Left ventricle myocardium superior (tissue), 1 donor: ENCODE measurements at places on chromosomes 5 and 9. TPM values are rescaled to one million over a fixed set of nuclear protein-coding genes. Genes with fewer than 3 reads are reported as not detected.

Gene ANXA6
- total RNA-seq: 214 TPM

Gene LOX
- total RNA-seq: 6.0 TPM

DNA sequence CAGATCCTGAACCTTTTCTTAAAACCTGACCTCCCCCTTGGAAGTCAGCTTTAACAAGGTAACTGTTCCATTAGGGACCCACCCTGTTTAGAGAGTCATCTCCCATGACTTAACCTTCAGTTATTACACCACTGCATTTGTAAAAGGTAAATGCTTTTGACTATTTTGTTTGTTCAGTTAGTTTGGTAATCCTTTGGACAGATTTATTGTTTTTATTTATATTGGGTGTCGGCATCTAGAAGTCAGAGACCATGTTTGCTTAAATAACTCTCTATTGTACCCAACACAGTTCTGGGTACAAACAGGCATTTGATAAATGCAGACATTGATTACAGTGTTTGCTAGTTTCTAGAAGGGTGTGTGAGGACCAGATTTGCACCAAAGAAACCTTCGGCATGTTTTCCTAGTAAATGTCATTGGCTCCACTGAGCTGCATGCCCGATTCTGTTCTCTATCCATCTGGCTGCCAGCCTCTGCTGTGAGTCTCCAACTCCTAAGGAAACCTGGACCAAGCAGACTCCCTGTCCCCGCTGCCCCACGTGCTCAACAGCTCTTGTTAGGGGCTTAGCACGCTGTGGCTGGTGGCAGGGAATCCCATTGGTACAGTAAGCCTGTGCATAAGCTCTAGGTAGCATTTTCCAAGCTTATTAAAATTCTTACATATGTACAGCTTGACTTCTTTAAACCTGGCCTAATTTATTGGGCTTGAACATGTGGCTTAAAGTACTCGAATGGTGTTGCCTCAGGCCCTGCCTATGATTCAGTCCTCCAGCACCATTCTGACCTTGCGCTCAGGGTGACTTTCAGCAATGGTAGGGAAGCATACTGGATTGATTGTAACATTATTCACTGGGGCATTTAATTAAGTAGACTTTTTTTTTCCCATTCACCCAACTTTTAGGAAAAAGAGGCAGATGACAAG, 6.6 kb downstream of the PCBD2 start:
- DNase-seq: no peak

- DNase-seq: no peak
Measured at GRCh38 chr5:151093476-151093889, 12.6 kb upstream of the TNIP1 start.

GRCh38 chr9:77987880-77988525, 43.6 kb downstream of the GNAQ start:
- DNase-seq: no peak
